ENCODE measurements at places on chromosomes 5 and 9.

DNA sequence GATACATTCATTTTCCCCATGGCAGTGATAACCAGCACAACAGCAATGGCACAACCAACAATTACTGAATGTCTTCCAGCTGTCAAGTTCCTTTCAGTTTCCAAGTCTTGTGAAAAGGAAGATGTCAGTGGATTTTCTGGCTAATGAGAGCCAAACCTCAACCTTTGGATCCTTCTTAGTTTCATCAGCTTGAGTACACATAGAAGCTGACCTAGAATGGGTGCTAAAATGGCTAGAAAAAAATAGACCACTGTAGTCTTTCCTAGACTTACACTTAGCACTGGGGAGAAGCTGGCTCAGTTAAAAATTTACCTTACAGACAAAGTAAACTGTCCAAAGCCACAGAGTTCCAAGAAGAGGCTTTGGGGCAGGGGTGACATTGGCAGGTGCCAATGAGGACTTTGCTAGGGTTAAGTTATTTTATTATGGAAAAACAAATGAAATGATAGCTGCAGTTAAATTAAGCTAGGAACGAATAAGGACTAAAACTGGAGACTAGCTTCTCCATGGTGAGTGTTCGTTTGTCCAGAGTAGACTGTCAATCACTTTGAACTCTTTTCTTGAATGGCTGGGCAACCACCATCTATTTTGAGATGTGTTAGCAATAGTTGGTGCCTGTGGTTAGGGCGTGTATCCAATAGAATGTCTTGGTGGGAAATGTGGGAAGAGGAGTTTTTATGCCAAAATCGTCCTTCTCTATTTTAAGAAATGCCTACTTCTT lies 25.9 kb upstream of the TXN start:
- no peak for DNase-seq

- DNase-seq = no peak
These were observed 8.9 kb downstream of the SRP19 start for GRCh38 chr5:112869948-112870347.

DNA sequence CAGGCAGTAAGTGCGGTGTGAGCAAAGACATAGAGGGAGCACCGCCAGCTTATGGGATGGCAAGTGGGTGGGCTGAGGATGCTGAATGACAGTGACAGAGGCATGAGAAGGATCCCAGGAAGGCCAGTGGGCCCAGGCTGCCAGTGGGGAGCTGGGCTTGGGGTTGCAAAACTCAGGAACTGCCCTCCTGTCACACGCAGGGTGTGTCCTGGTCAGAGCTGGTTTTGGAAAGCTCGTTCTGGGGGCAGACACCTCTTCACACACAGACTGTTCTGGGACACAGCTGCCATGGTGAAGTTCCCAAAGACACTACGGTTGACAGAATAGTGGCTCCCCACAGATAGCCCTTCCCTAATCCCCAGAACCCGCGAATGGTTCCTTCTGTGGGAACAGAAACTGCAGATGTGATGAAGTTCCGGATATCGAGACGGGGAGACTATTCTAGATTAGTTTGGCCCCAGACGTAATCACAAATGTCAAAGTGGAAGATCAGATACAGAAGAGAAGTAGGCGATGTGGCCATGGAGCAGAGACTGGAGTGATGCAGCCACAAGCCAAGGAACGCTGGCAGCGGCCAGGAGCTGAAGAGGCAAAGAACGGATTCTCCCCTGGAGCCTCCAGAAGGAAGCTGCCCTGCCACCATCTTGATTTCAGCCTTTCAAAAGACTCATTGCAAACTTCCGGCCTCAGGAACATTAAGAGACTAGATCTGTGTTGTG lies 159.0 kb downstream of the COL23A1 start:
- no peak for DNase-seq

DNA sequence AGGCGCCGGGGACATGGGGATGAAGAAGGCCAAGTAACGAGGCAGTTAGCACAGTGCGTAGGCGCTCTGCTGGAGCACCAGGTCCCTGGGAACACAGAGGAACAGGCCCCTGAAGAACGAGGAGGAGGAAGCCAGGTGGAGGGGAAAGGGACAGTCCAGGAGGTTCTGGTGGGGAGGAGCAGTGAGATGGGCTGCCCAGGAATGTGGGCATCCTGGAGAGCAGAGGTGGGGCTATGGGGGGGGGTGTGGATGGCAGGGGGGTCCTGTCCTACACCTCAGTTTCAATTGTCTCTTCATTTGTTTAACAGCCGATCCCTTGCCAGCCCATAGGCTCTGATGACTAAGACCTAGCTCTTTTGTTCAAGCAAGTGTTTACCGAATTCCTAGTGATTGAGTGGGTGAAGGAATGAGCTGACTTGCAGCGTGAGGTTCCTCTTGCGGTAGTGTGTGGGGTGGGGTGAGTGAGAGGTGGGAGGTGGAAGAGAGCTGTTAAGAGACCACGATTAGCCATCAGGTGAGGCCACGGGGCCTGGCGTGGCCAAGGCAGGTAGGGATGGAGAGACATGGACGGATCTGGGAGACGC lies 8.4 kb upstream of the PHYHD1 start:
- DNase-seq = no peak

DNA sequence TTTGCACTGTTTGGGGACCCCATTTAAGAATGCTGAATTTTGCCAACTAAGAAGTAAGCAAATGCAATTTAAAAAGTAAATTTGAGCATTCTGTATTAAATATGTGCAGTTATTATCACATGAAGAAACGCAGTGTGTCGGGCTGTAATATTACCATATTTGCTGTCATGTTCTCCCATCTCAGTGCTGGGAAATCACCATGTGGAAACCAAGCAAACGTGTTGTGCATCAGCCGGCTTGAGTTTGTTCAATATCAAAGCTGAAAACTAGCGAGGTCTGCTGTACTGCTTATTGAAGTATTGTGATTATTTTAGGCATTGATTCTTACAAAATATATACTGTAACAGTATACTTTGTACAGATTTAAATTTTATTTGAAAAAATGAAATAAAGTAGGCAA lies 2.6 kb downstream of the IGIP start:
- no peak for DNase-seq

GRCh38 chr5:158541536-158542297 lies 558.0 kb downstream of the EBF1 start:
- no peak for DNase-seq

DNA sequence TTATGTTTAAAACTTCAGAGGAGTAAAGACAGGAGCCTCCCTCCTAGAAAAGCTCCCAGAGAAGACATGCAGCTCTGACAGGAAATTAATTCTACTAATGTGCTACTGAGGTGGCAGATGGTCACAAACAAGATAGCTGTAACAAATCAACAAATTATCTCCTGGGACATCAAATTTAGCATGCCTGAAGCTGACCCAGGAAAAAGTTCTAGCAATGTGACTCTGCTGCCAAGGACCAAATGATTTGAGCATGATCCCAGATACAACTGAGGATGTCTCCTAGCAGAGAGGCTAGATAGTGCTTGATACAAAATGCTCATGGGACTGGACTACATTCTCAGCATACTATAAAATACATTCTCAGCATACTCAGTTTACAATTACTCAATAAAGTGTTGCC lies 413.5 kb upstream of the SMC2 start:
- DNase-seq = no peak

DNA sequence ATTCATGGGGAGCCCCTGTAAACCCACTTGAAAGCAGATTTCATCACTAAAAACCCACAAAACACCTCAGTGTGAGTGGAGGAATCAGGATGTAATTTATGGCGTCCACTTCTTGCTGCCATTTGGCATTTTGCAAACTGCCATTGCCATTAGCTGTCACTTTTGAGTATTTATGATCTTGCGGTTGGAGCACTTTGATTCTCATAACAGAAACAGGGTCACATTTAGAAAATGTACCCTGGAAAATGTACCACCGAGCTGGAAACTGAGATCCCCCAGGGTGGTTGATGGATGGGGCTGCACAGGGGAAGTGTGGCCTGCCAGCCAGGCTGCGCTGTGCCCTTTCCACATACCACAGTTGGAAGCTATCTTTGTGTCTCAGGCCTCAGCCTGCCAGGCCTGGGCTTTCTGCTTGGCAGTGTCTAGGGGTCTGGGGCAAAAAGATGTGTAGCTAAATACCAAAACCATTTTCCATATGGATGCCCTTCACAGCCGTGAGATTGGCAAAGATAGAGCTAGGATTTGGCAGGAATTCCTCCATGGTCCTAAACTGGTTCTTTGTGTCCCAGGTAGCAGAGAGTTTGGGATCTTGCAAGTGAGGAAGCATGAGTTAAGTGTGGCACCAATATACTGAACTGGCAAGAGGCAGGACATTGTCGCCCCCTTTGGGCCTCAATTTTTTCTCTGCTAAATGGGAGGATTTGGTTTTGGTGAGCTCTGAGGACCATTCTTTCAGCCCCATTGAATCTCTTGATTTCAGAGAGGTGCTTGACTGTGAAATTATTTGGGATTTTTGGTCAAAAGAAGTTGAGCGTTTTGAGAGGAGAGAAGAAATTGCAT lies 46.2 kb downstream of the GALNT10 start:
- no peak for DNase-seq

GRCh38 chr9:133352635-133353340 lies 3.5 kb downstream of the SURF1 start:
- DNase-seq = no peak

DNA sequence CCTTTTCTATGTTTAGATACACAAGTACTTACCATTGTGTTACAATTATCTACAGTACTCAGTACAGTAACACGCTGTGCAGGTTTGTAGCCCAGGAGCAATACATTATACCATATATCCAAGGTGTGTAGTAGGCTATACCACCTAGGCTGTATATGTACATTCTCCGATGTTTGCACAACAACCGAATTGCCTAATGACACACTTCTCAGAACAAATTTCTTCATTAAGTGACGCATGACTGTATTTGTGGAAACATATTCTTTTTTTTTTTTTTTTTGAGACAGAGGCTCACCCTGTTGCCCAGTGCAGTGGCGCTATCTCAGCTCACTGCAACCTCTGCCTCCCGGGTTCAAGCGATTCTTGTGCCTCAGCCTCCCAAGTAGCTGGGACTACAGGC lies 4.0 kb upstream of the RAD23B start:
- no peak for DNase-seq

- DNase-seq = no peak
These were observed 17.0 kb upstream of the TNC start for GRCh38 chr9:115134941-115135340.

- no peak for DNase-seq
These were observed 14.5 kb downstream of the PALM2AKAP2 start for GRCh38 chr9:109794361-109795012.

- no peak for DNase-seq
These were observed 46.2 kb upstream of the RUFY1 start for GRCh38 chr5:179504191-179504590.

- no peak for DNase-seq
These were observed 21.9 kb downstream of the CD14 start for GRCh38 chr5:140611020-140611521.

GRCh38 chr9:18806232-18807080 lies 226.6 kb downstream of the SAXO1 start:
- no peak for DNase-seq

DNA sequence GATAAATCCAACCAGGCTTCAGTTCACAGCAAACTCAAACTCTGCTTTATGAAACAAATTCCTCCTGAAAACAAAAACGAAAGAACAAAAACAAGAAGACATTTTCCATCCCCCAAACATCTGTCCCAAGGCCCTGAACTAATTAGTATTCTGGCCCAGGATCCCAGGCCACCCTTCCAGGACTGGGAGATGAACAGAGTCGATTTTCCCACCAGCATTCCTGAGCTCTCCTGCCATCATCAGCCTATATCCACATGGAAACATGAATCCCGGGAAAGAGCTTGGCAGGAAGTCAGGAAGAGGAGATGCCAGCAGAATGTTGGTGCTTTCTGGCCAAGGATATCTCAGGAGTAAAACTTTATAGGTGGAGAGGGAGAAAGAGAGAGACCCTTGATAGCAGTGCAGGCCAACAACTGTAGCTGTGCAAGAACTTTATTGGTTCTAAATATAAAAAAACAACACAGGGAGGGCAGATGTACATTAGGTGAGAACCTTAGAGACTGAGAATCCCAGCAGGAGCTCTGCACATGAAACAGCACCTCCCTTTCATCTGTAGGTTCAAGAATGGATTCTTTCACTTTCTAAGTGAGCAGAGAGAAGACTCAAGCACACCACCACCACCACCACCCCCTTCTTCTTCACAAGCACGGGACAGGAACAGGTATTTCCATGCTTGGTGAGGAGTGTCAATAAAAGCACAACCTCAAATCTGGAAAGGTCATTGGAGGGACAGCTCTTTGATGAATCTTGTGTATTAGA lies 190.7 kb upstream of the TAS2R1 start:
- no peak for DNase-seq

GRCh38 chr9:33737811-33738606 lies 57.4 kb upstream of the PRSS3 start:
- DNase-seq = no peak

DNA sequence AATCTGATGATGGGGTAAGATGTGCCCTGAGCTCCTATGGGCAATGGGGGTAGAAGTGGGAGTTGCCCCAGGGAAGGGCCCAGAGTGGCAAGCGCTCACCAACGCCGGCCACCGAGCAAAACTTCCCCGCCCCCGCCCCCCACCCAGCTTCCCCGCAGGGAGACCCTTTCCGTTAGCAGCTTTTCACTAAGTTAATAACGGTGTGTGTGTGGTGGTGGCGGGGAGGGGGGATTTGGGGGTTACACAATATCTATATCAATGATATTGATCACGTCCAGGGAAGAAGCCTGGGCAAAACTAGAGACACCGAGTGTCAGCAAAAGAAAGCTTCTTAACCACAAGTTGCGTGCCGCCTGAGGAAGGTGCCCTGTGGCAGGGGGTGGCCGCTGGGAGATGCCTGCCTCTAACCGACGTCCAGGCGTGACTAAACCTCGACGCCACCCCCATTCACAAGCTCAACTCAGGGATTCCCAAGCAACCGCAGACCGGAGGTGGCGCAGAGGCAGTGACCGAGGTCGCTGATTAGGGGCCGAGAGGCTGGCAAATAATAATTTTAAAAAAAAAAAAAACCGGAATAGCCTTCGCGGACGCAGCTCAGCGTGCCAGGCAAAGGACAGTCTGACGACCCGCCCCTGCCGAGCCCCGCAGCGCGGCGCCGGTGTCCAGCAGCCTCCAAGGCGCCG lies 222.6 kb downstream of the MEF2C start:
- DNase-seq = no peak

GRCh38 chr9:106980551-106981101 lies 117.7 kb downstream of the ZNF462 start:
- no peak for DNase-seq

GRCh38 chr9:2817999-2818803 lies 25.7 kb downstream of the PUM3 start:
- DNase-seq = no peak

- no peak for DNase-seq
These were observed 62.7 kb downstream of the ANKRD33B start for GRCh38 chr5:10626473-10627013.

- DNase-seq = no peak
These were observed 250.9 kb downstream of the ADGRV1 start for GRCh38 chr5:90809311-90810056.

All from stimulated activated CD4-positive, alpha-beta T cell treated with anti-CD3 and anti-CD28 coated beads, Interleukin-12 subunit alpha, Interleukin-12 subunit beta, amount 100 ng/mL, for 24 hours (primary cell).